ENCODE measurements at places on chromosomes 7 and 10.
A peak's percentile ranks its signal among the peaks of the same experiment; 100 is the strongest.

GRCh38 chr10:104639590-104640338, 1.3 kb upstream of the SORCS3 start:
- DNase-seq, result no peak

DNA sequence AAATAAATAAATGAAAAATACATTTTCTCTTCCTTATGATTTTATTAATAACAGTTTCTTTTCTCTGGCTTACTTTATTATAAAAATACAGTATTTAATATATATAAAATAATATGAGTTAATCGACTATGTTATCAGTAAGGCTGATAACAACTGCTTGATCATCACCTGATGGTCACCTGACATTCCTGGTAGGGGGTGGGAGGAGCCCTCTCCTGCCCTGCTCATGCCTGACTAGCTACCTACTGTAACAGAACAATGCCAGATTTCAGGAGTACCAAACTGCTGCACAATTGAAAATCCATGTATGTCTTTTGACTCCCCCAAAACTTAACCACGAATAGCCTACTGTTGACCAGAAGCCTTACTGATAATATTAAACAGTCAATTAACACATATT, 1.3 kb upstream of the APBB1IP start:
- no peak for DNase-seq

- no peak for DNase-seq
These were observed 1084.1 kb upstream of the PHF14 start for GRCh38 chr7:9889554-9889953.

GRCh38 chr7:41047789-41048191, 655.1 kb downstream of the INHBA start:
- peak; percentile 47 for DNase-seq

All from GM04503 (cell line).